Spleen (tissue), 13 donors: ENCODE measurements at places on chromosomes 2 and 18. TPM values are rescaled to one million over a fixed set of nuclear protein-coding genes. Genes with fewer than 3 reads are reported as not detected.

DNA sequence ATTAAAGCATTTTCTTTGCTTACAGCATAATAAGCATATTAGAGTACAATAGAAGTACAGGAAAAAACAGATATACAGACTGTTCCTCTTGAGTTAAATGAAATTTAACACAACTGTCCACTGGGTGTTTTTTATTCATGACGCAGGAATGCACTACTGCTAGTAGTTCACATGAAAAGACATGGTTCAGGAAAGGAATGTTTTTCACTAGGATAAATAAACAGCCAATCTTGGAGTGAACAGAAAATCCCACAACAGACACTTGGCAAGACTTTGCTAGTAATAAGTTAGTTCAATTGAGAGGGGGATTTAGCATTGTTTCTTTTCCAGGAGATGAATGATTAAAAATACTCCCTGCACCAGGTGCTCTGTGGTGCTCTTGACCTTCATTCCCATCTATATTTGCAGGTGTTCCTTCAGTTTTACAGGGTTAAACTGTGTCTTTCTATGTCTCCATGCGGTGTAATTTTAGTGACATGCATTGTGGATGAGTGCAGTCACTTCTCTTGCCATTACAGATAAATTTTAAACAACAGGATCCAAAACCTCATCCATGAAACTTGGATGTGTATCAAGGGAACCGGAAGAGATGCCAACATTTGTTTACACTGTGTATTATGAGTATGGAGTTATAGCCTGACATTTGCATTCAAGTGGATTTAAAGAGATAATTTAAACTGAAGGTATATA lies 796.6 kb downstream of the DSC3 start:
- no peak for DNase-seq
- H3K4me1 ChIP-seq = no peaks in the 10 kb centered on the region
- H3K27ac ChIP-seq = no peak overlapping the region
- no peak overlapping the region for H3K4me3 ChIP-seq
- H3K27me3 ChIP-seq = no peaks in the 10 kb centered on the region
- H3K36me3 ChIP-seq = no peaks in the 10 kb centered on the region

- H3K4me3 ChIP-seq = no peak overlapping the region
- H3K4me1 ChIP-seq = no peaks in the 10 kb centered on the region
- no peaks in the 10 kb centered on the region for H3K36me3 ChIP-seq
- no peak for DNase-seq
- H3K27me3 ChIP-seq = no peaks in the 10 kb centered on the region
Measured at GRCh38 chr2:223731503-223731902, 105.9 kb downstream of the AP1S3 start.

GRCh38 chr2:239811111-239811781 lies 213.9 kb downstream of the NDUFA10 start:
- no peak overlapping the region for H3K4me3 ChIP-seq
- peak; percentile 45 for DNase-seq
- H3K27me3 ChIP-seq = no peaks in the 10 kb centered on the region
- H3K36me3 ChIP-seq = no peaks in the 10 kb centered on the region

- peaks cover 19% of the 10 kb centered on the region for H3K4me1 ChIP-seq
- no peak for DNase-seq
- H3K36me3 ChIP-seq = no peaks in the 10 kb centered on the region
- H3K27me3 ChIP-seq = peaks cover 53% of the 10 kb centered on the region
- no peak overlapping the region for H3K27ac ChIP-seq
- H3K4me3 ChIP-seq = no peak overlapping the region
Measured at GRCh38 chr2:176552501-176553135, 283.4 kb downstream of the MTX2 start.

GRCh38 chr18:2687390-2688001 lies 32.0 kb downstream of the SMCHD1 start:
- H3K36me3 ChIP-seq = peaks cover 94% of the 10 kb centered on the region
- peaks cover 34% of the 10 kb centered on the region for H3K4me1 ChIP-seq
- H3K27me3 ChIP-seq = no peaks in the 10 kb centered on the region

GRCh38 chr2:218024871-218025270 lies 22.1 kb upstream of the TNS1 start:
- H3K4me1 ChIP-seq = no peaks in the 10 kb centered on the region
- peak; percentile 35 for DNase-seq
- no peak overlapping the region for H3K4me3 ChIP-seq
- H3K36me3 ChIP-seq = no peaks in the 10 kb centered on the region
- H3K27me3 ChIP-seq = no peaks in the 10 kb centered on the region

DNA sequence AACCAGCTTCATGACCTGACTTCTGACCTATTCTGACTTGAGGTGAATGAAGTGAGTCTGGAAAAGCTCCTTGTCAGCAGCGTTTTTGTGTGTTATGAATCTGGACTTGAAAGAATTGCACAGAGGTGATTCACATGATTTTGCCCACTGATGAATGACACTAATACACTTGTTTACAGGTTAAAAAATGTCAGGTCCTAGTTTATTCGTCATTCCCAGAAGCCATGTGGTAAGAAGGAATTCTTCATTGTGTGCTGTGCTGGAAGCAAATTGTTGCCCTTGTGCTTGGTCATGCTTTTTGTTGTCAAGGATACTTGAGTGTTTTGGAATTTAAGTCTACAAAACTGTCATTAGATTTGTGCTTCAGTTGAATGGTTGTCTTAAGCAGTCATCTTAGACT lies 15.5 kb downstream of the SEC11C start:
- no peak overlapping the region for H3K4me3 ChIP-seq
- peaks cover 99% of the 10 kb centered on the region for H3K36me3 ChIP-seq
- H3K27me3 ChIP-seq = no peaks in the 10 kb centered on the region

DNA sequence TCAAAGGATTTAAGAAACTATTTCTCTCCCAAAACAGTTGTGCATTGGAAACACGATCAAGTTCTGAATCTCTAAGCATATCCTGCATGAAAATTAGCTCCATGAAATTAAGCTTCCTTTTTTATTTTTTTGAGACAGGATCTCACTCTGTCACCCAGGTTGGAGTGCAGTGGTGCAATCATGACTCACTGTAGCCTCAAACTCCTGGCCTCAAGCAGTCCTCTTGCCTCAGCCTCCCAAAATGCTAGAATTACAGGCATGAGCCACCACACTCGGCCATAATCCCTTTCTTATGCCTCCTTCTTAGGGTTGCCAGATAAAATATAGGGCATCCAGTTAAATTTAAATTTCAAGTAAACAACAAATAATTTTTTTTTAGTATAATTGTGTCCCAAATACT lies 124.4 kb downstream of the ARL4C start:
- no peak overlapping the region for H3K4me3 ChIP-seq
- H3K27ac ChIP-seq = no peak overlapping the region
- peaks cover 7% of the 10 kb centered on the region for H3K4me1 ChIP-seq
- no peaks in the 10 kb centered on the region for H3K36me3 ChIP-seq
- H3K27me3 ChIP-seq = no peaks in the 10 kb centered on the region

GRCh38 chr2:186570604-186571003 lies 19.3 kb upstream of the ITGAV start:
- H3K36me3 ChIP-seq = no peaks in the 10 kb centered on the region
- H3K4me3 ChIP-seq = no peak overlapping the region
- no peaks in the 10 kb centered on the region for H3K27me3 ChIP-seq
- DNase-seq = no peak
- H3K4me1 ChIP-seq = peaks cover 2% of the 10 kb centered on the region

- no peak overlapping the region for H3K27ac ChIP-seq
- peaks cover 5% of the 10 kb centered on the region for H3K4me1 ChIP-seq
- H3K36me3 ChIP-seq = no peaks in the 10 kb centered on the region
- peak; percentile 89 for DNase-seq
Measured at GRCh38 chr18:10519999-10520935, 5.6 kb upstream of the NAPG start.

DNA sequence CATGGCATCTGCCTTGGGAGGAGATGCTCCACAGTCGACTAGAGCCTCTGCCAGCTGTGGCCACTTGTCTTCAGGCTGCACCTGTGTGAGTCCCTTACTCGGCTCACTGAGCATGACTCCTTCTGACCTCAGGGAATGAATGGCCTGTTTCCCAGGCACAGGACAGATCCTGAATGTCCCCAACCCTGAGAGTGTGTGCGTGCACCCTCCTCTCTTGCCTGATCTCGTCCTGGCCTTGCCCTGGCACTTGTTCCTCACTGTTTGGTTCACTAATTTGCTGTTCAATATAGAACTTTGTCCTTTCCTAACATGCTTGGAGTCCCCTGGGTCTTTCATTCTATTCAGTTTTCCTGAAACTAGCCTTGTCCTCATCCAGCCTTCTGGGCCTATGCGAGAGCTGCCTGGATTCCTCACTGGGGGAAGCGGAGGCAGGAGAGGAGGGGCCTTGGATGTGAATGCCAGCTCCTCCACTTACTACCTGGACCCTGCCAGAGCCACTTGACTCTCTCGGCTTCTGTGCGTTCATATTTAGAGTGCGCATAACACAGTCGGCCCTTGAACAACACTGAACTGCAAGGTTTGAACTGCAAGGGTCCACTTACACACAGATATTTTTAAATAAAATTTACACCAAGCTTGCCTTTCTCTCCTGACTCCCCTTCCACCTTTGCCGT lies 184.8 kb downstream of the ACKR3 start:
- H3K4me3 ChIP-seq = no peak overlapping the region
- H3K27ac ChIP-seq = no peak overlapping the region
- no peak for DNase-seq
- H3K36me3 ChIP-seq = no peaks in the 10 kb centered on the region

DNA sequence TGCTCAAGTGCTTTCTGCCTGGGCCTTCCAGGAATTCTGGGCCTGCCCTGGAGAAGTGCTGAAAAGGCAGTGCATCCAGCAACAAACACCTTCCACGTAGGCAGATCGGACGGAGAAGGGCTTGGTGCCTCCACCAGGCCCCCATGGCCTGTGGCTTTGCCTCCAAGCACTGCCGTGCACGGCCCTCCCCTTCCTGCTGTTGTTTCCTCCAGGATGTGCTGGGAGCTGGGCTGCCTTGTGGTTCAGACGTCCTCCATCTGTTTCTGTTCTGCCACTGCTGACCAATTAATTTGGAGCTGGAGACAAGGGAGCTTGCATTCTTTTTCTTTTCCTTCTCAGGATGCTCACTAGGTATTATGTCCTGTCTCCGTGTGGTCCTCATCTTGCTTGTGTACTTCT lies 197.0 kb downstream of the HRH4 start:
- no peak overlapping the region for H3K27ac ChIP-seq
- no peaks in the 10 kb centered on the region for H3K36me3 ChIP-seq
- no peak overlapping the region for H3K4me3 ChIP-seq
- H3K27me3 ChIP-seq = no peaks in the 10 kb centered on the region
- no peaks in the 10 kb centered on the region for H3K4me1 ChIP-seq

GRCh38 chr2:205706769-205707381 lies 24.6 kb downstream of the NRP2 start:
- H3K4me1 ChIP-seq = peaks cover 10% of the 10 kb centered on the region
- H3K36me3 ChIP-seq = no peaks in the 10 kb centered on the region
- H3K27me3 ChIP-seq = no peaks in the 10 kb centered on the region
- H3K4me3 ChIP-seq = no peak overlapping the region

GRCh38 chr2:233976087-233976486 lies 58.9 kb downstream of the TRPM8 start:
- H3K4me1 ChIP-seq = no peaks in the 10 kb centered on the region
- H3K27me3 ChIP-seq = no peaks in the 10 kb centered on the region
- H3K36me3 ChIP-seq = no peaks in the 10 kb centered on the region
- no peak for DNase-seq

- H3K27ac ChIP-seq = peak overlapping the region; percentile 24
- no peaks in the 10 kb centered on the region for H3K27me3 ChIP-seq
- no peaks in the 10 kb centered on the region for H3K4me1 ChIP-seq
- no peak overlapping the region for H3K4me3 ChIP-seq
- H3K36me3 ChIP-seq = no peaks in the 10 kb centered on the region
Measured at GRCh38 chr2:234335661-234336228, 161.1 kb downstream of the ARL4C start.

DNA sequence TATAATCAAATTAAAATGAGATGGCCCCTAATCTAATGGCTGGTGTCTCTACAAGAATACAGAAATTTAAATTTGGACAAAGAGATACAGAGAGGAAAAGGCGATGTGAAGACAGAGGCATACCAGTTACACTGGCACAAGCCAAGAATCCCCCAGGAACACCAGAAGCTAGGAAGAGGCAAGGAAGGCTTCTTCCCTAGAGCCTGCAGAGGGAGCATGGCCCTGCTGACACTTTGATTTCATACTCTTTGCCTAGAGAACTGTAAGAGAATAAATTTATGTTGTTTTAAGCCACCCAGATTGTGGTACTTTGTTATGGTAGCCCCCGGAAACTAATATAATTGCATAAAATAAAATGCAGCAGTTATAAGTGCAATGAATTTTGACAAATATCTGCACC lies 671.4 kb downstream of the MBD2 start:
- no peaks in the 10 kb centered on the region for H3K27me3 ChIP-seq
- no peak overlapping the region for H3K27ac ChIP-seq

GRCh38 chr2:158181171-158181570 lies 79.5 kb downstream of the UPP2 start:
- H3K36me3 ChIP-seq = no peaks in the 10 kb centered on the region
- no peaks in the 10 kb centered on the region for H3K4me1 ChIP-seq
- DNase-seq = no peak
- no peak overlapping the region for H3K4me3 ChIP-seq
- no peaks in the 10 kb centered on the region for H3K27me3 ChIP-seq

Gene ANKRD30BL
- not detected for total RNA-seq

Gene PLGLB1
- 6.2 TPM for total RNA-seq

Gene SLC11A1
- total RNA-seq = 576 TPM

Gene COL3A1
- total RNA-seq = 184 TPM
